Suprapubic skin (tissue), 4 donors: ENCODE measurements at places on chromosomes 13 and 19. TPM values are rescaled to one million over a fixed set of nuclear protein-coding genes. Genes with fewer than 3 reads are reported as not detected.

- H3K27ac ChIP-seq, result no peak overlapping the region
- H3K4me1 ChIP-seq, result no peaks in the 10 kb centered on the region
- H3K27me3 ChIP-seq, result no peaks in the 10 kb centered on the region
- H3K4me3 ChIP-seq, result no peak overlapping the region
- H3K36me3 ChIP-seq, result no peaks in the 10 kb centered on the region
Measured at GRCh38 chr13:22506096-22506691, 674.6 kb upstream of the SGCG start.

DNA sequence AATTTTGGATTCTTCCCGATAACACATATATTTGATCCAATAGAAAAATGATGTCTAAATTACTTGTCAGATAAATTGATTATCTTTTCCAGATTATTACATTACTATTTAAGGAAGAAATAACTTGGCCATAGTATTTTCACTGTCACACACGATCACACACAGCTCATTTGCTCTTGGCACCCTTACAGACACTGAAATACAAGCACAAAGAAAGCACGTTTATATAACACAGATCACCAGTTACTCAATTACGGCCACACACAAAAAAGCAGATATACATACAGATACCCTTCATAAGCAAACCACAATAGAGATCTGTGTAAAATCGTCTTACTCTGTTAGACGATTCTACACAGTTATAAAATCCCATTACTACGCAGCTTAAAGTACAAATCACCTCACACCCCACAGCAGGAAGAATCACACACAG lies 716 bp upstream of the ZNF420 start:
- H3K36me3 ChIP-seq, result no peaks in the 10 kb centered on the region
- peaks cover 19% of the 10 kb centered on the region for H3K4me1 ChIP-seq
- peak overlapping the region; percentile 90 for H3K4me3 ChIP-seq

DNA sequence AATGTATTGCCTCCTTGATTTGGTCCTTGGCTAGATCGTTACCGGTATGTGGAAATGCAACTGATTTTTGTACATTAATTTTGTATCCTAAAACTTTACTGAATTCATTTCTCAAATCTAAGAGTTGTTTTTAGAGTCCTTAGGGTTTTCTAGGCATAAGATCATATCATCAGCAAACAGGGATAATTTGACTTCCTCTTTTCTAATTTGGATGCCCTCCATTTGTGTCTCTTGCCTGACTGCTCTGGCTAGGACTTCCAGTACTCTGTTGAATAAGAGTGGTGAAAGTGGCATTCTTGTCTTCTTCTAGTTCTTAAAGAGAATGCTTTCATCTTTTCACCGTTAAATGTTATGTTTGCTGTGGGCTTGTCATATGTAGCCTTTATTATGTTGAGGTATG lies 12.0 kb upstream of the CYP2A13 start:
- H3K27me3 ChIP-seq, result peaks cover 18% of the 10 kb centered on the region
- H3K27ac ChIP-seq, result no peak overlapping the region
- no peaks in the 10 kb centered on the region for H3K36me3 ChIP-seq
- DNase-seq, result no peak
- no peak overlapping the region for H3K4me3 ChIP-seq
- no peaks in the 10 kb centered on the region for H3K4me1 ChIP-seq

DNA sequence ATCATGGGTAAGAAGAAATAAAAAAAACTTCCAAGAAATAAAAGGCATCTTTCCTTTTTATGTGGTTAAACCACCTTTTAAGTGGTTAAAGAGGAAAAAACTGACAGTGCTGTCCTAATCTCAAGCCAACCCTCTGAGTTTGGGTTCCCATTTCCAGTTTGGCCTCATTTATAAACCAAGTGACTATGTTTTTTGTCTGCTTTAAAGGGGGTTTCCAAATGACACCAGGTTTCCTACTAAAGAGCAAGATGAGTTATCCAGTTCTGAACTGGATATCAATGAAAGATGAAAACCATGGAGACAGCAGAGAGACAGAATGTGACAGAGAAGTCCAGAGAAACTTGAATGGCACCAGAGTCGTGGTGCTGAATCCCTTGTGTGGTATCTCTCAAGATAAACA lies 251.5 kb downstream of the ABCC4 start:
- no peak overlapping the region for H3K27ac ChIP-seq
- H3K4me3 ChIP-seq, result no peak overlapping the region
- no peaks in the 10 kb centered on the region for H3K36me3 ChIP-seq
- H3K27me3 ChIP-seq, result no peaks in the 10 kb centered on the region
- H3K4me1 ChIP-seq, result peaks cover 3% of the 10 kb centered on the region
- DNase-seq, result no peak

- no peak for DNase-seq
- H3K36me3 ChIP-seq, result no peaks in the 10 kb centered on the region
- no peak overlapping the region for H3K4me3 ChIP-seq
- H3K27ac ChIP-seq, result no peak overlapping the region
Measured at GRCh38 chr19:35231956-35232645, 3.6 kb upstream of the FAM187B start.

DNA sequence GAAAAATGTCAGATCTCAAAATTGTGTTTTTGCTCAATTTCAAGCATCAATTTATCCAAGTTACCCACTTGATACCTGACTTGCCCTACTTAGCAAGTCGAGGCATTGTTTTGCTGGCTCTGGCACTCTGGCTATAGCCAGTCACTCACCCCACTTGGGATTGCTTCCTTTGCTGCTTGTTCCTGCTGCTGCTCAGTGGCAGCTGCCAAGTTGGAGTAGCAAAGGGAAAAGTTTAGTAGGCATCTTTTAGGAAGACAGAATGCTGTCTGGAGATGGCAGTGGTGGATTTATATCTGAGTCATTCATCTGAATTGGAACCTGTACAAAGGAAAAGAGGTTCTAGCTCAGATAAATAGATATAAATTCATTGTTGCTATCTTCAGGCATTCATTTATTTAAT lies 41.2 kb downstream of the PCCA start:
- no peak overlapping the region for H3K4me3 ChIP-seq
- H3K27me3 ChIP-seq, result no peaks in the 10 kb centered on the region
- no peak for DNase-seq

DNA sequence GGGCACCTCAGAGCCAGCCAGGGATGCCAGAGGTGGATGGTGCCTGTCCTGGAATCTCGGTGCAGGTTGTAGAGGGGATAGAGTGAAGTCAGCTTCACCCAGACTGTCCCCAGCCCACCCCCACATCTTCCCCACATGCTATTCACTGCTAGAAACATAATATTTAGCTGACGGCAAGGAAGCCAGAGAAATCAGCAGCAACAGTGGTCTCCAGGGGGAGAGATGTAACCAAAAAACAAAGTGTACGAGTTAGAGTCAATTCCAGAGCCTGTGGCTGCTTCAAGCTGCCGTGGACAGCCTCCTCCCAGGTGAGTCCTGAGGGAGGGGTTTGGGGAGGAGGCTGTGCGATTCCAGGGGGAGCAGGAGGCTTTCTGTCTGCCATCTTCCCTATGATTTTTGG lies 97.6 kb downstream of the ZNF536 start:
- DNase-seq, result no peak
- no peaks in the 10 kb centered on the region for H3K36me3 ChIP-seq
- H3K27ac ChIP-seq, result no peak overlapping the region
- no peaks in the 10 kb centered on the region for H3K27me3 ChIP-seq
- H3K4me1 ChIP-seq, result no peaks in the 10 kb centered on the region

- DNase-seq, result no peak
- H3K27ac ChIP-seq, result peak overlapping the region; percentile 55
- peak overlapping the region; percentile 33 for H3K4me3 ChIP-seq
- peaks cover 36% of the 10 kb centered on the region for H3K4me1 ChIP-seq
- no peaks in the 10 kb centered on the region for H3K36me3 ChIP-seq
Measured at GRCh38 chr19:511101-511851, 4.0 kb downstream of the TPGS1 start.

DNA sequence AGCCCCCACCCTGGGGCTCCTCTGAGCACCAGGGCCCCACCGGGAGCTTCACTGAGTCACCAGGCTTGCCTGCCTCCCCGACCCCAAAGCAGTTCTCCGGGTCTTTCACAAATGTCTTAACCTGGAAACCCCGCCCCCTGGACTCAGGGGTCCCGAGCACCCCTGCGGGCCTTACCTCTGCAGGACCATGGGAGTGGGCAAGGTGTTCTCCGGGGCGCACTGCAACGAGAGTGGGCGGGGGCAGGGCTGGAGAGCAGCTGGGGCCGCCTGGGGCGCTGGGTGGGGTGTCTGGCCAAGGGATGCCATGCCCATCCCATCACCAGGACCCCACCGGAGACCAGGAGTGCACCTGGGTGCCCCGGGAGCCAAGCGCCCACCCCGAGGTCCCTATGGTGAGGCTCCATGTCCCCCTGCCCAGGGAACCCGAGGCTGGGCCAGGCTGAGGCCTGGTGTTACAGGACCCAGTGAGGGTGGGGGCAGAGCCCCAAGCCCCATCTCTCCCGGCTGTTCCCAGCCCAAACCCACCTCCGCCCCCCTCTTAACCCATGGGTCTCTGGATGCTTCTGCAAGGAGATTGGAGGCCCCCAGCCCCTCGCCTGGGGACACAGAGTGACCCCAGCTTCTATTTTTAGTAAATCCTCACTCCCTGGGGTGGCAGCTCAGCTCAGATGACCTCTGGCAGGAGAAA lies 10.9 kb downstream of the MKNK2 start:
- peaks cover 57% of the 10 kb centered on the region for H3K4me1 ChIP-seq
- H3K27ac ChIP-seq, result peak overlapping the region; percentile 82
- peaks cover 52% of the 10 kb centered on the region for H3K36me3 ChIP-seq

DNA sequence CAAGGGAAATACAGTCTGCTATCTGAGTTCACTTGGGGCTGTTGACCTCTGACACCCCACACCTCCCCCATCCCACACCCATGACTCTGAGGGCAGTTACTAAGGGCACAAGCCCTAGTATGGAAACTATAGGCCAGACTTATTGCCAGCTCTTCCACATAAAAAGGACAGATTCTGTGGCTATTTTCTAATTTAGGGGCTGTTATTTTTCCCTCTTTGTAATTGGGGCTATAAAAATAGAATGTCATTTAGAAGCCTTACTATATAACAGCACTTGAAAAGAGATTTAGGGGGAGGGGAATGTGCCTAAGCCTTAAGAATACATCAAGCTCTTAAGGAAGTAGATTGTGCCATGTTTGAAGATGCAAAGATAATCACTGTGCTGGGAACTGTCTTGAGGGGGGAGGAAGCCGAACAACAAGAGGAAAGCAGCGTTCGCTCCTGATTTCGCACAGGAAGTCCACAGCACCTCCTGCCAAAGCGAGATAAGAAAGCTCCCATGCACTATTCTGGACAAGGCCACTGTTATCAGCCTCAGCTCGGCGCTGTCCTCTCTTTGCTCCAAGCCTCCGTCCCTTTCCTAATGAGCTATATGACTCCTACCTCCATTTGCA lies 86.6 kb downstream of the FLT1 start:
- H3K27ac ChIP-seq, result no peak overlapping the region
- H3K36me3 ChIP-seq, result no peaks in the 10 kb centered on the region
- H3K4me1 ChIP-seq, result peaks cover 5% of the 10 kb centered on the region
- DNase-seq, result no peak

- H3K4me1 ChIP-seq, result no peaks in the 10 kb centered on the region
- no peaks in the 10 kb centered on the region for H3K36me3 ChIP-seq
- no peak overlapping the region for H3K4me3 ChIP-seq
- H3K27ac ChIP-seq, result no peak overlapping the region
- no peaks in the 10 kb centered on the region for H3K27me3 ChIP-seq
Measured at GRCh38 chr19:7349961-7350711, 1.4 kb downstream of the ARHGEF18 start.

DNA sequence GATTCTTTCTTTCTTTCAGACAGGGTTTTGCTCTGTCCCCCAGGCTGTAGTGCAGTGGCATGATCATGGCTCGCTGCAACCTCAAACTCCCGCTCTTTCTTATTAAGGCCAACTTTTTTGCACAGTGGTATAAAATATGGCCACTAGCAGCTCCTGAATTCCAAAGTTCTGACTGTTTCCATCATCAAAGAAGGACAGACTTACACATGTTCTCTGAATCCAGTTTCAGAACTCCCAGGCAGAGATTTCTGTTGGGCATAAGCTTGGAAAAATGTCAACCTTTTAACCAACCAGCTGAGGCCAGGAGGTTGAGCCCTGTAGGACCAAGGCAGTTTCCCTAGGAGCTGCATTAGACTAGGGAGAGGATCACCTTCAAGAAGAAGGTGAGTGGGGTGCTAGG lies 184.1 kb downstream of the HS6ST3 start:
- no peak overlapping the region for H3K27ac ChIP-seq
- no peak for DNase-seq
- H3K27me3 ChIP-seq, result no peaks in the 10 kb centered on the region
- no peaks in the 10 kb centered on the region for H3K36me3 ChIP-seq
- H3K4me3 ChIP-seq, result no peak overlapping the region

DNA sequence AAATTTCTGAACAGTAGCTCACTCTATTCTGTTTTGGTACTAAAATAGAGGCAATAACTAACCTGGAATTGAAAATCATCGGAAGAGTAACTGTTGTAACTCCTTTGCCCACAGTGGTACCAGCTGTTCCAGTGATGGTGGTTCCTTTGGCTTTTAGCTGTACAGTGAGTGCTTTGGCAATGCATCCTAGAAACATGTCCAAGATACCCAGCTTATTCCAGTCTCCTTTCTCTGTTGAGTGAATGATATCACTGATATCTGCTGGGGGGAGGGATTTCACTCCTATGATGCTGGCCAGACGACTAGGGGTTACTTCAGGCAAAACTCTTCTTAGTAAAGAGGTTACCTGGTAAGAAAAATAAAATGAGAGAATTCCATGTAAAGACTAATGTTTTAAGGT lies 40.6 kb upstream of the FBXL3 start:
- no peak for DNase-seq
- H3K4me1 ChIP-seq, result no peaks in the 10 kb centered on the region
- H3K27ac ChIP-seq, result no peak overlapping the region
- H3K36me3 ChIP-seq, result peaks cover 76% of the 10 kb centered on the region

- DNase-seq, result peak; percentile 37
- H3K36me3 ChIP-seq, result no peaks in the 10 kb centered on the region
Measured at GRCh38 chr19:30362156-30362754, 9.9 kb upstream of the ZNF536 start.

GRCh38 chr13:79935121-79935520 lies 405.8 kb downstream of the SPRY2 start:
- peaks cover 14% of the 10 kb centered on the region for H3K4me1 ChIP-seq
- DNase-seq, result no peak
- H3K4me3 ChIP-seq, result no peak overlapping the region
- H3K27me3 ChIP-seq, result no peaks in the 10 kb centered on the region
- H3K36me3 ChIP-seq, result no peaks in the 10 kb centered on the region

CLC gene
- total RNA-seq, result not detected

ZNF98 gene
- 4.5 TPM for total RNA-seq

UQCR11 gene
- total RNA-seq, result 70.8 TPM

ERICH6B gene
- total RNA-seq, result not detected

RPL21 gene
- total RNA-seq, result 951 TPM

ZNF415 gene
- total RNA-seq, result 5.7 TPM

KL gene
- total RNA-seq, result 1.6 TPM

EBI3 gene
- total RNA-seq, result not detected

BABAM1 gene
- total RNA-seq, result 66.0 TPM

LRRC63 gene
- total RNA-seq, result not detected

N4BP2L1 gene
- 71.5 TPM for total RNA-seq

ZNF780B gene
- total RNA-seq, result 5.4 TPM
